ENCODE measurements at places on chromosomes 16 and 17.

DNA sequence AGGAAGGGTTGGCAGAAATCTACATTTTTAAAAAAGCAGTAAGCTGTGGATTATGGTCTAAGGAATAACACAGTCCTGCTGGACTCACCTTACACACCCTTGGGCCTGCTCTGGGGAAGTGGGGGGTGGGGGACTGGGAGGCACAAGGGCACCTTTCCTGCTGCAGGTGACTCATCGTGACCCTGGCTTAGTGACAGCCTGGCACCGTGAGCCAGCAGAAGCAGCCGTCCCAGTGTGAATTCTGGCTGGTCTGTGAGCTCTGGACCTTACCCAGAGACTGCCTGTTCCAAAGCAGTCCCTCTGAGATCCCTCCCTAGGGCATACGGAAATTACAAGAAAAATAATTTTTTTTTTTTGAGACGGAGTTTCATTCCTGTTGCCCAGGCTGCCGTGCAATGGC, 4.2 kb upstream of the CRK start:
- DNase-seq: no peak

DNA sequence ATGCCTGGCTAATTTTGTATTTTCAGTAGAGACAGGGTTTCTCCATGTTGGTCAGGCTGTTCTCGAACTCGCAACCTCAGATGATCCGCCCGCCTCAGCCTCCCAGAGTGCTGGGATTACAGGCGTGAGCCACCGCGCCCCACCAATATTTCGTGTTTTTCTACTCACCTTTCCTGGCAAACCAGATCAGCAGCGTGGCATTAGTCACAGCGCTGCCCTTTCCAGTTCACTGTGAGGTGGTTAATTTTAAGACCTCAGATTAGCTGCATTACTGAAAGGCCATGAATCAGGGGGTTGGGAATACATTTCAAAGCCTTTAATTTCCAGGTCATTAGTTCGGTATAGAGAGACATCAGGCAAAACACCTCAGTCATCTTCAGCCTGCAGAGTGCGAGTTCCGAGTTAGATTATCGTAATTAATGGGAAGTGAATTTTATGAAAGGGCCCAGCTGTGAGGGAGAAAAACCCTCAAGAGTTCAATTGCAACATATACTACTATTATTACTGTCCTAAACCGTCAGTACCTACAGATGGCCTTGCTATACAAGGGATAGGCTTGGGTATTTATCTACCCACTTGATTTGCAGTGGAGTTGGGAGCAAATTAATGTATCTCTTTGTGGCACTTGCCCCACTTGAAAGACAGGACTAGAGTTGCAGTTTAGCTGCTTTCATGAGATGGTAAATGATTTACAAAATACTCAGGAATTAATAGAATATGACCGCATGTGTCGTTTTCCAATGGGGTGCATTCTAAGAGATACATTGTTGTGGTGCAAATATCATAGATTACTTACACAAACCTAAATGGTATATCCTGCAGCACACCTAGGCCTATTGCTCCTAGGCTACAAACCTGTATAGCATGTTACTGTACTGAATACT, 2.1 kb upstream of the USP32 start:
- no peak for DNase-seq

- no peak for DNase-seq
Observed at GRCh38 chr16:4260360-4260759, 12.5 kb downstream of the TFAP4 start.

- DNase-seq: peak; percentile 86
Observed at GRCh38 chr16:27475561-27475960, 73.6 kb downstream of the IL21R start.

DNA sequence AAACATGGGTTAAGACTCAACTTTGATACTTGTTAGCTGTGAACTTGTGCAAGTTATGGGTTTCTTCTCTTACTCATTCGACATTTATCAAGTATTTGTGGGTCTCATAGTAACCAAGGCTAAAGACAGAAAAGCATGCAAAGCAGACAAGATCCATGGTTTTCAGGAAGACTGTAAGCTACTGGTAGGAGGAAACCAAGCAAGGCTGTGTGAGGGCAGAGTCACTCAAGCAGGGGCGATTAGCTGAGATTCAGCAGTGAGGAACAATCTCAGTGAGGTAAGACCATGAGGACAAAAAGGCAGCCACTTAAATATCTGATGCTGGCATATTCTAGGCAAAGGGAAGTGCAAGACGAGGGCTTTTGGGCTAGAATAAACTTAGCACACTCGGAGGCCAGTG, 29.5 kb downstream of the MBTD1 start:
- DNase-seq: peak; percentile 3
